ENCODE measurements at places on chromosomes 1 and 21.

DNA sequence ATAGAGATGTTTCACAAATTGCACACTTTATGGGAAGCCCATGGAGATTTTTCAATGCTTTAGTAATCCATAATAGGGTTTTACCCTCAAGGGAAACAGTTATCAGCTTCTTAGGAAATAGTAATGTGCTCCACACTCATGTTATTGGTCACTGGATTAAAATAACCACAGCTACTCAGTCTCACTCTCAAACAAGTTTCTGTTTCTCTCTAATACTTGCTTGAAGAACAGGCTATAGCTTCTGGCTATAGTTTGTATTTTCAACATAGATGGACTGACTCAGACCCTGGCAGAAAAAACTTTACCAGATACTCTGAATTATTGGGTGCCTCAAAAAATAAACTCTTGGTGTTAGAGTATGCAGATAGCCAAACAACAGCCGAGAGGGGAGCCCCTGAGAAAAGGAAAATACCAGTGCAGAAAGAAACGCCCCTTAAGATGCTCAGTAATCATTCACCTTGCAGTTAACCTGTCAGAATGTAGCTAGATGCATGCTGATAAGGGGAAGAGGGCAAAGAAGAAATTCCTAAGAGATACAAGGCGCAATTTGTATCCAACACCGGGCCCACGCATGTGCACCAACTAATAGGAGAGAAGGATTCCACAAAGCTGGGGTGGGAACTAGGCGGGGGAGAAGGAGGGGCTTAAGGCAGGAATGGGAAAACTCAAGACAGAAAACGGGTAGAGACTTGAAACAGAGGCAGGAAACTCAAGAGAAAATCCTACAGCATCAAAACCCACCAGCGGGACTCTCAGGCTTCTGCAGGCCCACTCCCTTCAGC lies 30.4 kb upstream of the PDE4B start:
- no peak overlapping the region for H3K4me3 ChIP-seq
- no peaks in the 10 kb centered on the region for H3K4me1 ChIP-seq
- H3K27me3 ChIP-seq, result no peaks in the 10 kb centered on the region
- no peaks in the 10 kb centered on the region for H3K36me3 ChIP-seq
- no peak overlapping the region for H3K27ac ChIP-seq

DNA sequence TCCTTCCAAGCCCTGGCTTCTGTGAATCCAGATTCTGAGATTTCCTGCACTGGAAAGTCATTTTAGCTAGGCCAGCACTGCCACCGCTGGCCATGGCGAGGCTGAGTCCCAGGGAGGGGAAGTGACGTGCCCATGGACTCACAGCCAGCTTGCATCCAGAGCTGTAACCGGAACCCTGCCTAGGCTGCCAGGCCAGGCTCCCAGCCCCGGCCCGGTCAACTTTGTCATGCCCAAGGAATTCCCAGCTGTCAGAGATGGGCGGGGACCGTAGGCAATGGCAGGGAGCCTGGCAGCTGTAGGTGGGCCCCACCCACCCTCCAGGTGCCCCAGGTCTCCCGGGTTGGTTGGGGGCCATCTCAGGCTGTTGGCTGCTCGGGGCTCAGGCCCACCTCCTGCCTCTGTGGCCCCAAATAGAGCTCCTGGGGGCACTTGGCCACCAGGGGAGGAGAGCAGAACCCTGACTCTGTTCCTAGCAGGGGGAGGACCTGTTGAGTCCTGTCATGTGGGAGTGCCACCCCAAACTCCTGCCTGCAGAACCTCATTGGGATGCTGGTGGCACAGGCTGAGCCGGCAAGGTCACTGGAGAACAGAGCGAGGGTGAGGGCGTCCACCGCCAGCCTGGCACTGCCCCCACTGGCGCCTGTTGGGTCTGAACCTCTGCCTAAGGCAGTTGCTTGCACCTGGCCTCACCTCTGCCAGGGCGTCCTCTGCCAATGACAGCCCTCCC lies 57.8 kb downstream of the FOXO6 start:
- no peaks in the 10 kb centered on the region for H3K27me3 ChIP-seq
- H3K4me1 ChIP-seq, result no peaks in the 10 kb centered on the region
- H3K36me3 ChIP-seq, result no peaks in the 10 kb centered on the region
- H3K27ac ChIP-seq, result no peak overlapping the region
- no peak overlapping the region for H3K4me3 ChIP-seq

GRCh38 chr21:42532466-42533181 lies 19.0 kb downstream of the SLC37A1 start:
- no peak for DNase-seq
- H3K4me3 ChIP-seq, result no peak overlapping the region
- no peaks in the 10 kb centered on the region for H3K27me3 ChIP-seq
- H3K36me3 ChIP-seq, result no peaks in the 10 kb centered on the region
- H3K27ac ChIP-seq, result no peak overlapping the region

DNA sequence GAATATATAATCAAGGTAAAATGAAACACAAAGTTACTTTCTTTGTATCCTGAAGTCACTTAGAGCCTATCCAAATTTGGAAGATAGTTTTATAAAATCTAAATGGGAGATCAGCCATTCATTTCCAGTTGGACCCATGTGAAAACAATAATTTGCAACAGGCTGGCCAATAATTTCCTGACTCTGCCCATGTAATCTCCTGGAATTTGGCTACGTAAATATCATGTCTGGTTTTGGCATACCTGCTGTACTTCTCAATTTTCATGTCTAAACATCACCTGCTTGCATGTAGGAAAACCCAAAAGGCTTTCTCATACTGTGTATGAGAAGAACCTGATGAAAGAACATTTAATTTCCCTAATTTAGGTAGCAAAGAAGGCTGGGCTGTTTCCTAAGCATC lies 7.7 kb upstream of the CYP4Z1 start:
- no peaks in the 10 kb centered on the region for H3K27me3 ChIP-seq
- H3K4me3 ChIP-seq, result no peak overlapping the region
- no peaks in the 10 kb centered on the region for H3K4me1 ChIP-seq
- no peaks in the 10 kb centered on the region for H3K36me3 ChIP-seq
- no peak overlapping the region for H3K27ac ChIP-seq
- DNase-seq, result no peak

- H3K4me3 ChIP-seq, result no peak overlapping the region
- H3K36me3 ChIP-seq, result no peaks in the 10 kb centered on the region
- DNase-seq, result peak; percentile 23
- no peak overlapping the region for H3K27ac ChIP-seq
- no peaks in the 10 kb centered on the region for H3K27me3 ChIP-seq
Observed at GRCh38 chr1:147750618-147751217, 9.7 kb downstream of the GJA5 start.

DNA sequence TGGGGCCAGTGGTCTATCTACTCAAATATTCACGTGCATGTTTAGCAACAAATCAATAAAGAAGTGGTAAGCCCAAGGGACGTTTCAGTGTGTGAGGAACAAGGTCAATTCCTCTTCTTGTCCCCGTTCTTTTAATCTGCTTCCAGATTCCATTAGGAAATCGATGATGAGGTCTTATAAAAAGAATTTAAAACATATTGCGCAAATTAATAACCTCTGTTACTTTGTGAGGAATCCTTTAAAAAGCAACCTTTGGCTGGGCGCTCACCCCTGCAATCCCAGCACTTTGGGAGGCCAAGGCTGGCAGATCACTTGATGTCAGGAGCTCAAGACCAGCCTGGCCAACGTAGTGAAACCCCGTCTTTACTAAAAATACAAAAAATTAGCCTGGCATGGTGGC lies 113.0 kb upstream of the TMPRSS2 start:
- no peak overlapping the region for H3K4me3 ChIP-seq
- no peak overlapping the region for H3K27ac ChIP-seq
- no peaks in the 10 kb centered on the region for H3K4me1 ChIP-seq
- no peaks in the 10 kb centered on the region for H3K36me3 ChIP-seq

- no peak overlapping the region for H3K4me3 ChIP-seq
- DNase-seq, result no peak
- no peaks in the 10 kb centered on the region for H3K27me3 ChIP-seq
- H3K36me3 ChIP-seq, result no peaks in the 10 kb centered on the region
- no peak overlapping the region for H3K27ac ChIP-seq
Observed at GRCh38 chr1:3881193-3881480, 18.9 kb downstream of the C1orf174 start.

DNA sequence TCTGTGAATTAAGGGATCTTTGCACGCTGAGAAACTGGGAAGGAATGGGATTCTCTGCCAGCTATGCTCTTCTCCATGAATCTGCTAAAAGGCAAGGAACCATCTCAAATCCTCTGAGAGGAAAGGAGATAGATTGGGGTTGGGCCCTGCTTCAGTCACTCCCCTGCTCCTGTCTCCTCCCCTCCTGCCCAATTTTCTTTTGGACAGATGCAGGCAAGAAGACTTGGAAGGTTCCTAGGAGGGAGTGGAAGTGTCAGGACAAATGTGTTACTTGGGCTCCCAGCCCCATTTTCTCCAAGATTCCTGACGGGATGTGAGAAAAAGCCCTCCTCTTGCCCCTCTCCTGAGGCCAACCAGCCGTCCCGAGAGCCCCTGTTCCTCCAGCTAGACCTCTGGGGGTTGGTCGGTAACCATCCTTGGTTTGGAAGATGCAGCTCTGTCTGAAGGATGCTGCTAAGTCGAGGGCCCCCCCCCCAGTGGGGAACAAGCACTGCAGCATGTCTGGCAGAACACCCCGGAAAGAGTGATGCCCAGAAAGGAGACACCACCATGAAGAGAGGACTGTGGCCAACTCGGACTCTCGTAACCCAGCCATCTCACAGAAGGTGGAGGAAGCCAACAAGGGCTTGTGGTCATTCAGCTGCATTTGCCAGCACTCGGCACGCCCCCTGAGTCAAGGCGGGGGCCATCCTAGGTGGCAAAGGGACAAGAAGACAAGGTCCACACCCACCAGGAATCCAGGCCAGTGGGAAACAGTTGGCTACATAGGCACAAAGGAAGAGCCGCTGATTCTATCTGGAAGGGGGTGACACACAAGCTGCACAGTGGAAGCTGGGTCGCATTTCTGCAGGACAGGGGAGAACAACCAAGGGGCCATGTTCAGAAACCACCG lies 43.7 kb downstream of the CDK18 start:
- peak; percentile 27 for DNase-seq
- H3K27ac ChIP-seq, result no peak overlapping the region
- no peak overlapping the region for H3K4me3 ChIP-seq
- no peaks in the 10 kb centered on the region for H3K27me3 ChIP-seq
- H3K36me3 ChIP-seq, result no peaks in the 10 kb centered on the region

- no peak overlapping the region for H3K4me3 ChIP-seq
- no peaks in the 10 kb centered on the region for H3K4me1 ChIP-seq
- DNase-seq, result no peak
- H3K36me3 ChIP-seq, result no peaks in the 10 kb centered on the region
- H3K27ac ChIP-seq, result no peak overlapping the region
Observed at GRCh38 chr1:96364576-96364975, 357.0 kb upstream of the PTBP2 start.

GRCh38 chr1:23188434-23188884 lies 19.8 kb upstream of the LUZP1 start:
- no peaks in the 10 kb centered on the region for H3K27me3 ChIP-seq
- no peak for DNase-seq
- no peaks in the 10 kb centered on the region for H3K4me1 ChIP-seq
- H3K27ac ChIP-seq, result no peak overlapping the region
- no peaks in the 10 kb centered on the region for H3K36me3 ChIP-seq

DNA sequence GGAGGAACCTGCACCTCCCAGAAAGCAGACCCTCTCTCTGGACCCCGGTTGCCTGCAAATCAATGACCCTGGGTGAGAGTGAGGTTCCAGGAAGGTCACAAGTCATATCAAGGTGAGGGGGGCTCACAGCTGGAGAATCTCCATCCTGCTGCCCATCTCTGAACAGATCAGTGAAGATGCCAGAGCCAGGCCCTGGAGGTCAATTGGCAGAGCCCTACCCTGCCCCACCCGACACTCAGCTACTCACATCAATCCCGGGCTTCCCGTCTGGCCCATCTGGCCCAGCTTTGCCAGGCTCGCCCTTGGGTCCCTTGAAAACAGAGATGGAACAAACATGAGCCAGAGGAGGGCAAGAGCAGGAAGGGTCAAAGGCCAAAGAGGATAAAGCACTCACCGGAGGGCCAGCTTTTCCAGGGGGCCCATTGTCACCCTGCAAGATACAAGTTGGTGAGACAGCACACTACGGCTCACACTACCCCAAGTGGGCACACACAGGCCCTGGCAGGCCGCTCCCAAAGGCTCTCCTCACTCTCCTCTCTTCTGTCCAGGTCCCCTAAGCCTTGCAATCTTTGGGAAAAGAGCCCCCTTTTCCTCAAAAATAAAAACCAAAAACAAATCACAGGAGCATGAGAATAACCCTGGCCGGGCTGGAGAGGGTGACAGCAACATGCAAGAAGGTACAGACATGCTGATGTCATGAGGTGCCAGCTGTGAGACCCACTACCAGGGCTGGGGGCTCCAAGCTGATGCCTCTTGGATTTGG lies 2.9 kb downstream of the COL9A2 start:
- no peak overlapping the region for H3K4me3 ChIP-seq
- no peak for DNase-seq
- H3K36me3 ChIP-seq, result peaks cover 4% of the 10 kb centered on the region
- H3K4me1 ChIP-seq, result peaks cover 6% of the 10 kb centered on the region
- no peaks in the 10 kb centered on the region for H3K27me3 ChIP-seq

DNA sequence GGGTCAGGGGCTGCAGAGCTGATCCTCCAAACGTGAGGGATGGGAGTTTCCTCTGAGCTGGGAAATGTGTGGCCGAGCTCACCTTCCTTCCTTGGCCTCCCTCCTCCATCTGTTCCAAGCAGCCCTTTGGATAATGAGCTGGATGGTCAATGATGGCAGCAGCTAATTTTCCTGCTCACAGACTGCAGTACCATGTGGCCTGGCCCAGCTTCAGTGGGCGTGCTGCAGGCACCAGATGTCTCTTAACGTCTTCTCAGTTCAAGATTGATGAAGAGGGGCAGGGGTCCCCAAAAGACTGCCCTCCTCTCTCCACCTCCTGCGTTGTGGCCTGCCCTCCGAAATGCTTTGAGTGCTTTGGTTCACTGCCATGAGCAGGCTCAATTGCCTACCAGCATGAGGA lies 86.0 kb downstream of the UBIAD1 start:
- no peaks in the 10 kb centered on the region for H3K36me3 ChIP-seq
- H3K27me3 ChIP-seq, result no peaks in the 10 kb centered on the region
- no peak overlapping the region for H3K4me3 ChIP-seq
- no peak overlapping the region for H3K27ac ChIP-seq

- H3K4me3 ChIP-seq, result no peak overlapping the region
- no peak for DNase-seq
- H3K36me3 ChIP-seq, result no peaks in the 10 kb centered on the region
- H3K4me1 ChIP-seq, result no peaks in the 10 kb centered on the region
- no peaks in the 10 kb centered on the region for H3K27me3 ChIP-seq
Observed at GRCh38 chr1:204367193-204367858, 7.6 kb upstream of the PLEKHA6 start.

- peaks cover 7% of the 10 kb centered on the region for H3K4me1 ChIP-seq
- no peak for DNase-seq
- H3K4me3 ChIP-seq, result no peak overlapping the region
- H3K36me3 ChIP-seq, result no peaks in the 10 kb centered on the region
- H3K27ac ChIP-seq, result no peak overlapping the region
Observed at GRCh38 chr1:161913482-161914140, 110.1 kb downstream of the OLFML2B start.
